ENCODE measurements at places on chromosomes 5 and 9. TPM values are rescaled to one million over a fixed set of nuclear protein-coding genes. Genes with fewer than 3 reads are reported as not detected.

The TUT7 gene
- 14.9 TPM for total RNA-seq

The PRLR gene
- total RNA-seq: 0.88 TPM

The BTNL3 gene
- not detected for total RNA-seq

The C9 gene
- not detected for total RNA-seq

The FBN2 gene
- 1.7 TPM for total RNA-seq

The TEX48 gene
- not detected for total RNA-seq

The PCDHGC4 gene
- total RNA-seq: 1.4 TPM

The DNAJB5 gene
- 59.5 TPM for total RNA-seq

The PCDHGC3 gene
- 37.0 TPM for total RNA-seq

The CCDC187 gene
- not detected for total RNA-seq

The SOX30 gene
- total RNA-seq: 0.35 TPM

The F2RL2 gene
- 0.11 TPM for total RNA-seq

The CCNI2 gene
- 0.09 TPM for total RNA-seq

The GGTA1 gene
- total RNA-seq: 20.4 TPM

The HTR1A gene
- total RNA-seq: not detected

The ADAMTS13 gene
- 2.9 TPM for total RNA-seq

The FREM1 gene
- total RNA-seq: 5.3 TPM

The SPACA9 gene
- 9.4 TPM for total RNA-seq

The TEK gene
- total RNA-seq: 29.7 TPM

The IL9 gene
- not detected for total RNA-seq

The GNAQ gene
- total RNA-seq: 9.0 TPM

The FOXD4L3 gene
- not detected for total RNA-seq

The ADGRV1 gene
- 0.67 TPM for total RNA-seq

Data from right cardiac atrium (tissue), 5 donors.